ENCODE measurements at places on chromosomes 16 and 17. TPM values are rescaled to one million over a fixed set of nuclear protein-coding genes. Genes with fewer than 3 reads are reported as not detected.

DNA sequence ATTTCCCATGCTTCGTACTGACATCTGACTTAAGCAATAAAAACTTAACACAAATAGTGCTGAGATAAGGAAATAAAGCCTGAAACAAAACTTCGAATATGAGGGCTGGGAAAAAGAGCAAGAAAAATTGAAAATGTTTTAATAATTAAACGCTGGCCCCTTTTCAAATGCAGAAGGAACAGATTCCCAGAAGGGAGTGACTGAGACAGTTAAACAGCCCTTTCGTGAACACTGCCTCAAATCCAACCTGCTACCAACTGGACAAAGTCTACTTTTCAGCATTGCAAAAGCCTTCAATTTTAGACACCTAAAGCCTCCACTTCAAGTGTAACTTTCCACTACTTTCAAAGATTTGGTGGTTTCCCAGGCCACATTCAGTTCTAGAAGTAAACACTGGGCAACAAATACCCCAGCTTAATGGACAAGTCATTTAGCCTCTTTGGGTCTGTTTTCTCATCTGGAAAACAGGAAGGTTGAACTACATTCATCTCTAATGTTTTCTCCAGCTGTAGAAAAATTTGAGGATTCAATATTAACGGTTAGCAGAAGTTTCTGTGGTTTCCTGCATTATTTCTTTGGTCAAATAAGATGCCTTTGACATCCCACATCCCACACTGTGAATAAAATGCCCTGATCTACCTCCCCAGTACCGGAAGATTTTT lies 11.8 kb downstream of the RFFL start:
- DNase-seq: no peak

DNA sequence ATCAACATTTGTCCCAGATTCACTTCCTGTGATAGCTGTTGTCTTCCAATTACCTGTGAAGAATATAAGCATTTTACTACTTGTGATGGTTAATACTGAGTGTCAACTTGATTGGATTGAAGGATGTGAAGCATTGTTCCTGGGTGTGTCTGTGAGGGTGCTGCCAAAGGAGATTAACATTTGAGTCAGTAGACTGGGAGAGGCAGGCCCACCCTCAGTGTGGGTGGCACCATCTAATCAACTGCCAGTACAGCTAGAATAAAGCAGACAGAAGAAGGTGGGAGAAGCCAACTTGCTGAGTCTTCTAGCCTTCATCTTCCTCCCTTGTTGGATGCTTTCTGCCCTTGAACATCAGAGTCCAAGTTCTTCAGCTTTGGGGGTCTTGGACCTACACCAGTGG lies 660.4 kb upstream of the GOT2 start:
- no peak for DNase-seq

DNA sequence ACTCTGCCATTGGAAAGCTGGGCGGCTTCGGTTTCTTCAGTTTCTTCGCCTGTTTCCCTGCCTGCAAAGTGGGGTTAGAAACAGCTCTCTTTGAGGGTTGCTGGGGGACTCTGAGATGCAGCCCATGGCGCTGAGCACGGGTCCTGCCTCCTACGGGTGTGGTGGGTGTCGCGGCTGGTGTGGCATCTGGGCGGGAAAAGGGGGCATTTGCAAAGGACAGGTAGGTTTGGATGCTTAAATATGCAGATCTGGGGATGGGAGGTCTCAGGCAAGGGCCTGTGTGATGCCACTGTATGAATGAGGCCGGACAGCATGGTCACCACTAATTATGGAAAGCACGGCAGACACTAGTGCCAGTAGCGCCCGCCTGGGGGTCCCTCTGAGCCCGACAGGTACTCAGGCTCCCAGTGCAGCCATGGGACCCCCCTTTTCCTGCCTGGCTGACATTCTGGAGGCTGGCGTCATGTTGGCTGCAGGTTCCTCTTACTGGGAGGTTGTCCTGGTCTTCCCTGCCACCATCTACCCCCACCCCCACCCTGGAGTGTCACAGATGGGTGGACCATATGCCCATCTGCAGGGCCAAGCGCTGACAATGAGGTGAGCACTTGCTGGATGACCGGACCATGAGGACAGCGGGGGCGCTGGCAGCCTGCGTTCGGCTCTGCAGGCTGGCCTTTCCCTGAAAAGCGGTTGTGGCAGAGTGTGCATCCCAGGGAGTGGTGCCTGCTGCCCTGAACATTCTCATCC lies 237.7 kb downstream of the SEC14L1 start:
- no peak for DNase-seq

GRCh38 chr16:85517563-85518179 lies 95.5 kb upstream of the GSE1 start:
- DNase-seq: no peak

The C17orf100 gene
- total RNA-seq: 2.8 TPM

The JPT1 gene
- total RNA-seq: 448 TPM

Measured in Panc1 (cell line).